ENCODE measurements at places on chromosomes 16 and 17.

GRCh38 chr16:29982560-29983419, 9.1 kb downstream of the TAOK2 start:
- DNase-seq: no peak

GRCh38 chr17:77872199-77872598, 86.3 kb upstream of the TNRC6C start:
- no peak for DNase-seq

GRCh38 chr17:29376667-29377270, 13.4 kb upstream of the TAOK1 start:
- no peak for DNase-seq

GRCh38 chr17:61485067-61485775, 33.0 kb downstream of the TBX4 start:
- no peak for DNase-seq

- no peak for DNase-seq
Measured at GRCh38 chr17:62062944-62063343, 2.1 kb downstream of the MED13 start.

GRCh38 chr16:49498666-49499413, 125.2 kb downstream of the C16orf78 start:
- no peak for DNase-seq

DNA sequence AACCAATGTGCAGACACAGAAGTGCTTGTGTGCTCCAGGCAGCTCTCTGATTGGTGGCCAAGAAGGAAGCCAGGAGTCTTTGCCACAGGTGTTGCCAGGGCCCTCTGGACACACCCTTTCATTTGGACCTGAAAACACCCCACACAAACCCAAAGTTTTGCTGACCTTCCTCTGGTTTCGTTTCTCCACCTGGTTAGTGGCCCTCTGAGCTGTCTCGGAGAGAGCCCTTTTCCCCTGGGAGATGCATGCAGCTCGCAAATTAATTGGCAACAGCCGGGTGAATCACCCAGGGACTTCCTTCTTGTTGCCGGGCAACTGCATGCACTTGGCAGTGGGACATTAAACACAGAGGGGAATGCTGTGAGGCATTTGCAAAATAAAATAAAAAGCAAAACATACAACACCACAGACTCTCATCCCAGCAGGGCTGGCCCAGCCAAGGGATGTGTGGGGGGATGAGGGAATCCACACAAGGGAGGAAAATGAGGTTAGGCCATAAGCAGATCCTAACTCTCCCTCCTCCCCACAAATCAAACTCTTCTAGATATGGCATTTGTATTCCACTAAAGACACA, 286.6 kb downstream of the SOX9 start:
- DNase-seq: no peak

DNA sequence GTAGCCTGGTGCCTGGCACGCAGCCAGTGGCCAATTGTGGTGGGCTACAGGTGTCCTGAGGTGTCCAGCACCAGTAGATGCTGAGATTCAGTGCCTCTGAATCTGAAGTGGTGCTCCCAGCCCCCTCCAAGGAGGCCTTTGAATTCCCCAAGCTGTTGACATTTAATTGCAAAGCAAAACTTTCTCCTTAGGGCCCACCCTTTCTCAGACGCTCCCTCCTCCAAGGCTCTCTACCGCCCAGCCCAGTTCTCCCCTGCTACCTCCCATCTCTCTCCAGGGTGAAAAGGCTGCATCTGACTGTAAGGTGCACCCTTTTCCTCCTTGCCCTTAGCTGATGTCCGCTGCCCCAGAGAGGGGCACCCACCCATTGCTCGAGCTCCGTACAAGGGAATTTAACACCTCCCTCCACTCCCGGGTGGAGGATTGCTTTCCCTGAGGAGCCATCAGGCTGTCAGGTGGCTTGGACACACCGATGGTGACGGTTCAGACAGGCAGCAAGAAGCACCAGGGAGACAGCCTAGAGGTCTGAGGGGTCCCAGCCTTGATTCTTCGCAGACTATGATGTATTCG, 1.7 kb downstream of the BEAN1 start:
- no peak for DNase-seq

- no peak for DNase-seq
Measured at GRCh38 chr17:64385187-64386083, 5.2 kb downstream of the PECAM1 start.

- no peak for DNase-seq
Measured at GRCh38 chr16:85611194-85611443, 2.0 kb upstream of the GSE1 start.

GRCh38 chr17:74945543-74945942, 9.8 kb downstream of the OTOP3 start:
- DNase-seq: no peak

DNA sequence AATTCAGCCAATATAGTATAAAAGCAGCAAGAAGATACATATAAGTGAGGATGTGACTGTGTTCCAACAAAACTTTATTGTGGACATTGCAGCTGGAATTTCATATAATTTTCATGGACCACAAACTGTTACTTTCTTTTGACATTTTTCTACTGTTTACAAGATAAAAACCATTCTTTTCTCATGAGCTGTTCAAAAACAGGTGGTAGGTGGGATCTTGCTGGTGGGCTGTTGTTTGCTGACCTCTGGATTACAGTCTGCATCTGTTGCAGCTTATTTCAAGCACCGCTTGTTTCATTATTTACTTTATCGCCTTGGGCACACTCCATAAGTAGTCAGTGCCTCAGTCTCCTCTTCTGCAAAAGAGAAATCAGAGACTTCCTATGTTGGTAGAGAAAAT, 99.5 kb downstream of the CDH13 start:
- DNase-seq: no peak

DNA sequence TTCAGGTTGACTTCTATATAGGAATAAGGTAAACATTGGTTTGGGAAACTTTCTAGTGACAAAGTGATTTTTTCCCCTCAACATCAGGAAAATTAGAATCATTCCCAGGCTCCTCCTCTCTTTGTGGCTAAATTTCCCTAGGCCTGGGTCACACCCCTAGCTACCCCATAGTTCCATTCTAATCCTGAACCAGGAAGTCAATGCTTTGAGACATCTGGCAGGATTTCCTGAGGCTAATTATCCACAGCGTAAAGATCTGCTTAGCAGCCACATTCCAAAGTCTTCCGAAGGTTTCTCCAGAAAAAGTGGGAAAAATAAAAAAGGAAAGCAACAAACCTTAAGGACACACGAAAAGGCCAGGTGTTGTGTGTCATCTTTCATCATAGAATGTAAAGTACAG, 60.3 kb upstream of the CORO6 start:
- DNase-seq: no peak

DNA sequence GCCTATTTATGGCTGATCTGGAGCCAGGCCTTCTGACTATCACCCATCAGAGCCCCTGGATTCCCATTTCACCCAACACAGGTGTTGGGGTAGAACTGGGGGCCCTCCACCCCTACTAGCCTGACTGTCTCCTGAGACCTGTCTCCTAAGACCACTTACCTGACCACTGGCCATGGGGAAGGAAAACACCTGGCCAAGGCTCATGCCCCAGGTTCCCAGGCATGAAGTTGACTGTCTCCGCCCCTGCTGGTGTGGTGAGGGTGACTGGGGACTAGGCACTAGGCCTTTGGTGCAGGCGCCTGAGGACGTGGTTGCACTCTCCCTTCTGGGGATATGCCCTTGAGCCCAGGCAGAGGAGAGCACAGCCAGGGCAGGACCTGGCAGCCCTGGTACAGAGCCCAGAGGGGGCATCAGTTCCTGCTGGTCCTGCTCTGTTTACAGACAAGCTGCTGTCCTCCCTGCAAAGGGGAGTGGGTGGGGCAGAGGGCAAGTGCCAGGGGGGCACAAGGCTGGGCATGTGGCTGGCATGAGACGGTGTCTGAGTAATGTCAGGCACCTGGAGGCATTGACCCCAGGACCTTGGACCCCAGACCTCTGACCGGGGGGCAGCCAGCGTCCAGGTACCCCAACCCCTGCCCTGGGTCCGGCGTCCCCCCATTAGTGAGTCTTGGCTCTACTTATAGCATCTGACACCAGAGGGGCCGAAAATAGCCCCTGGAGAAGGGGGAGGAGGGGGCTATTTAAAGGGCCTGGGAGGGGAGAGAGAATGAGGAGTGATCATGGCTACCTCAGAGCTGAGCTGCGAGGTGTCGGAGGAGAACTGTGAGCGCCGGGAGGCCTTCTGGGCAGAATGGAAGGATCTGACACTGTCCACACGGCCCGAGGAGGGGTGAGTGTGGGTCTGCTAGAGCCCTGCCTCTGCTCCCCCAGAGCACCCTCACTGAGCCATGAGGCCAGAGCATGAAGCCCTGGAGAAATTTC, at the start of gene TCAP:
TCAP (plus strand) TSS at position 769 of the 981 bp plus-strand sequence; CDS start at position 780, 11 bp downstream.
- DNase-seq: no peak

DNA sequence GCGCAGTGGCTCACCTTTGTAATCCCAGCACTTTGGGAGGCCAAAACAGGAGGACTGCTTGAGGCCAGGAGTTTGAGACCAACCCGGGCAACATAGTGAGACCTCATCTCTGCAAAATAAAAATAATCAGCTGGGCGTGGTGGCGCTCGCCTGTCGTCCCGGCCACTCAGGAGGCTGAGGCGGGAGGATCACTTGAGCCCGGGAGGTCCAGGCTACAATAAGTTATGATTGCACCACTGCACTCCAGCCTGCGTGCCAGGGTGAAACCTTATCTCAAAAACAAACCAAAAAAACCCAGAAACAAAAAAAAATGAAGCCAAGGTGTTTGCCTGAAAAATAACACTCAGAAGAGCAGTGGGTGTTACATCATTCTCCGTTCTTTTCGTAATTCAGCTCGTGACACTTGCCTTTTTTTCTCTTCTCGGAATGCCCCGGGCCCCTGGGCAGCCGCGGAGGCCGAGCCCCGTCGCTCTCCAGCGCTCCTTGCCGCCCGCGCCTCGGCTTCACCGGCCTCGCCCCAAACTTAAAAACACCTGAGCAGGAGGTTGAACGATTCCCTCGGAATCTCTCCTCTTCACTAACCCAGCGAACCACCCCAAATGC, 17.0 kb downstream of the PRCD start:
- DNase-seq: no peak

DNA sequence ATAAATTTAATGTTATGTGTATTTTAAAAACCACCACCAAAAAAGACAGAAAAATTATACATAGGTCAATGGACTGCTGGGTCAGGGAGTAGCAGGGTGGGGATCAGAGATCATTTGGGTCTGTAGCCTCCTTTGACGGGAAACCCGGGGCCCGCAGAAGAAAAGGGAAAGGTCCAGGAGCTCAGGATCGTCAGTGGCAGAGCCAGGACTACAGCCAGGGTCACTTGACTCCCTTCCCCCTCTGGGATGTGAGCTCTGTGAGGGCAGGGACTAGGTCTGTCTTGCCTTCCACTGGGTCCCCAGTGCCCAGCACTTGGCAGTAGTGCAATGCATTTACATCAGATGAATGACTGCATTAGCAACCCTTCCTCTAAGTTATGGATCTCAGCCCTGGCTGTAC, 62.1 kb downstream of the TOM1L2 start:
- DNase-seq: no peak

- no peak for DNase-seq
Measured at GRCh38 chr17:58677194-58677880, 14.5 kb downstream of the TEX14 start.

- DNase-seq: no peak
Measured at GRCh38 chr17:21482189-21482865, 106.2 kb downstream of the KCNJ12 start.

DNA sequence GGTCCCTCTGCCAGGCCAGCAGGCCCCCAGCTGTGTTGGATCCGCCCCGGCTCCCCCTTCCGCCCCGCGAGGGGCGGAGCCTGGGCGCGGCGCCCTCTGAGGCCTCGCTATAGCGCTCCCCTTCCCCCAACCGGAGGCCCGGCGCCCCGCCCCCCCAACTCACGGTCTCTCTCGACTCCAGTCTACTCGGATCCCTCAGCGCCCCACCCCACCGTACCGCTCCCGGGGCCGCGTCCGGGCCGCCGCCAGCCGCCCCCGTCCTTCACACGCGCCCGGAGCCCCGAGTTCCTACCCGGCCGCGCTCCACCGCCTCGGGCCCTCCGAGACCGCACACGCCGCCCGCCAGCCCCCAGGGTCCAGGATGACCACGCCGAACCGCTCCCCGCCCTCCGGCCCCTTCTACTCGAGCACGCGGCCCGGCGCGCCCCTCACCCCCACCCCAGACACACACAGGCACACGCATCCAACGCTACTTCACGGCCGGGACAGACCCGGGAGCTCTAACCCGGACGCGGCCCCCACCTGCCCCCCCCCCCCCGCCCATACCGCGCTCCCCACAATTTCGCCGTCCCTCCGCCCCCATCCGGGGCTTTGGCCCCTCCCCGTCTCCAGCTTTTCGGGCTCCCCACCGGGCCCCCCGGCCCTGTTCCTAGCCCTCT, 1.4 kb downstream of the PHF23 start:
- peak; percentile 84 for DNase-seq

DNA sequence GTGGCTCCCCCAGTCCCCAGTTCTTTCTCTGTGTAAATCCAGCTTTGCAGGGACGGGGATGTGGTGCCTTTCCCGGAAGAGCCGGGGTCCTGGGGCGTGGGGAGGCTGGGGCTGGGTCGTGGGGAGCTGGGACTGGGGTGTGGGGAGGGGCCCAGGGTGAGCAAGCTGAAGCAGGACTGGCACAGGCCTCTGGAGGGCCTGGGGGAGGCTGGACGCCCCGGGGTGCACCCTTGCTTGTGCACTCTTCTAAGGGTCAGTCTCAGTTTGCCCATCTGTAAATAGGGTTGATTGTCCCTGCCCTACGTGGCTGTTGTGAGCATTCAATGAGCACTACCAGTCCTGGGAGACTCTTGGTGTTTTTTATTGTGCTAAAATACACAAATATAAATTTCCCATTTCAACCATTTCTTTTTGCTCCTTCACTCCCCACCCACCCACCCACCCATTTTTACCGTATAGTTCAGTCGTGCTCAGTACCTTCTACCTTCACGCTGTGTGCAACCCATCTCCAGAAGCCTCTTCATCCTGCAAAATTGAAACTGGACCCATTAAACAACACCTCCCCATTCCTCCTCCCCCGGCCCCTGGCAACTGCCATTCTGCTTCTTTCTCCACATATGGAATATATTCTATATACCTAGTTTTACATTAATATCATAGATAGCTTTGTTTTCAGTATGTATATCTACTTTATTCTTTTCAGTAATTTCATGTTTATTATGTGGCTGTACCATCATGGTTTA, 7.8 kb upstream of the TBC1D3B start:
- DNase-seq: no peak

DNA sequence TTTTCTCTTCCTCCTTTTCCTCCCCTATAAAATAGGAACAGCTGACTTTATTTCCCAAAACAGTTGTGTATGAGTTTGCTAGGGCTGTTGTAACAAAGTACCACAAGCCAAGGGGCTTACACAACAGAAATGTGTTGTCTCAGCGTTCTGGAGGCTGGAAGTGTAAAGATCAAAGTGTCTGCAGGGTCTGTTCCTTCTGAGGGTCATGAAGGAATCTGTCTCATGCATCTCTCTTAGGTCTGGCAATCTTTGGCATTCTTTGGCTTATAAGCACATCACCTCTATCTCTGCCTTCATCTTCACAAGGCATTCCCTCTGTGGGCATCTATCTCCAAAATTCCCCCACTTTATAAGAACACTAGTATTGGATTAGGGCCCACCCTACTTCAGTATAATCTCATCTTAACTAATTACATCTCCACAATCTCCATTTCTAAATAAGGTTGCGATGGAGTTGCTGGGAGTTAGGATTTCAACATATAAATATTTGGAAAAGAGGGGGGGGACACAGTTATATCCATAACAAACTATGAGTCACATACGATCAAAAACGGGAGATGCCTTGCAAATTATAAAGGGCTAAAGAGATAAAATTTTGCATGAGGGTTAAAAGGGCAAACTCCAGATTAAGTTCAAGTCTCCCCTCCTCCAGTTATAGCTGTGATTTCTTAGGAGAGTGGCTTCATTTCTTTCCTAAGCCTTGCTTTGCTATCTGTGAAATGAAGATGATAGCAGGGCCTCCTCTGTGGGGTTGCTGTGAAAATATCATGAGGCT, 109.7 kb downstream of the VAT1L start:
- DNase-seq: no peak
